Mesothelial cell of epicardium (in vitro differentiated cells): ENCODE measurements at places on chromosomes 7 and 10. TPM values are rescaled to one million over a fixed set of nuclear protein-coding genes. Genes with fewer than 3 reads are reported as not detected.

- H3K27me3 ChIP-seq: peaks cover 88% of the 10 kb centered on the region
- DNase-seq: no peak
- H3K36me3 ChIP-seq: peaks cover 1% of the 10 kb centered on the region
- peaks cover 42% of the 10 kb centered on the region for H3K4me1 ChIP-seq
- peak overlapping the region; percentile 52 for H3K4me3 ChIP-seq
Observed at GRCh38 chr7:155807789-155808548, 4.3 kb downstream of the SHH start.

Gene TBXAS1
- total RNA-seq: 3.1 to 4.7 TPM (median 3.9 TPM) in 3 replicates

Gene EIF4EBP2
- total RNA-seq: 71.1 to 72.3 TPM (median 71.4 TPM) in 3 replicates

DNA sequence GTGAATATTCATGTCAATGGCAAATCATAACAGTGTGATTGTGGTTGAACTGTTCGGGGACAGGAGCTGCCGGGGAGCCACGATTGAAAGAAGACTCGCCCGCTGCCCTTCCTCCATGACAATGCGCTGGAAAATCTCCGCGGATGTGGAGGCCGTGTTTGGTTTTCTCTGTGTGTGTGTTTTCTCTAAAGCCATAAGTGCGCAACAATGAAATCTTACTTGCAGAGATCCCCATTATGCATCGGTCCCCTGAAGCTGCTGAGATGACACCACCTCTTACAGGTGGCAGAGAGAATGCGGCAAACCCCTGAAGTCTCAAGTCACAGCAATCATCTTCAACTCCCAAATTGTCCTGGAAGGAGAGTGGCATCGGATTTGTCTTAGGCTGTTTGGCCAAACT is 442.3 kb upstream of the MKI67 start:
- H3K4me1 ChIP-seq: peaks cover 19% of the 10 kb centered on the region
- H3K4me3 ChIP-seq: no peak overlapping the region
- H3K27me3 ChIP-seq: peaks cover 59% of the 10 kb centered on the region
- no peak overlapping the region for H3K27ac ChIP-seq

DNA sequence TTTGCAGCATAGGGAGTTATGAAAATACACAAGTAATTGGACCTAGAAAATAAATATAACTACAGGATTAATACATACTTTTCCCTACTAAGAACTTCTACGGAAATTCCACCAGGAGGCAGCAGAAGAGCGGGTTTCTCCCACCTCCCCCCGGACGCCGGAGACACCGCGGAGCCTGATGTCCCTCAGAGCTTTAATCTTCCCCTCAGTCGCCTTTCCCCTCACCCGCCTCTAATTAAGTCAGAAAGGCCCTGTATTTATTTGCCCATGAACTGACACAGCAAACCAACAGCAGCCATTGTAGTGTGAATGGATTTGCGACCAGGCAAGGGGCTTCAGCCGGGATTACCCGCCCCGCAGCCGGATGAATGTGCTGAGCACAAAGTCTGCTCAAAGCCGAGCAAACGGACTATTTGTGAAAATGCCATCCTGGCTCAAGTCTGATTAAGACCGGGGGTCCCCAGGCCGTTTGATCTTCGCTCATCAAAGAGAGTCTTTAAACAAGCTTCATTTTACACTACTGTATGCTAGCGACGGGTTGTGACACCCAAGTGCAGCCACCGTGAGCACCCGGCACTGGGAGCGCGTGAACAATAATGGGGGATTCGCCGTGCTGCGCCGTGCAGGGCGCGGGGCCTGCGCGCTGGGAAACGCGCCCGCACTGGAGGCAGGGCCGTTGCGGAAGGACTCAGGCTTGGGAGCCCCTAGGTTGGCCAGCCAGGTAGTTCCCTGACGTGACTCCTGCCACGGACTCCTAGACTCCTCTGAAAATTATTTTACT is 5.6 kb upstream of the DKK1 start:
- peak; percentile 42 for DNase-seq
- peaks cover 10% of the 10 kb centered on the region for H3K4me1 ChIP-seq
- H3K27ac ChIP-seq: peak overlapping the region; percentile 75
